Endothelial cell of umbilical vein (primary cell): ENCODE measurements at places on chromosomes 2 and 18. TPM values are rescaled to one million over a fixed set of nuclear protein-coding genes. Genes with fewer than 3 reads are reported as not detected.

DQX1 gene
- polyA plus RNA-seq, result 0.03 and 0.06 TPM in 2 replicates

- DNase-seq, result no peak
Measured at GRCh38 chr2:12903272-12903671, 186.5 kb downstream of the TRIB2 start.

DNA sequence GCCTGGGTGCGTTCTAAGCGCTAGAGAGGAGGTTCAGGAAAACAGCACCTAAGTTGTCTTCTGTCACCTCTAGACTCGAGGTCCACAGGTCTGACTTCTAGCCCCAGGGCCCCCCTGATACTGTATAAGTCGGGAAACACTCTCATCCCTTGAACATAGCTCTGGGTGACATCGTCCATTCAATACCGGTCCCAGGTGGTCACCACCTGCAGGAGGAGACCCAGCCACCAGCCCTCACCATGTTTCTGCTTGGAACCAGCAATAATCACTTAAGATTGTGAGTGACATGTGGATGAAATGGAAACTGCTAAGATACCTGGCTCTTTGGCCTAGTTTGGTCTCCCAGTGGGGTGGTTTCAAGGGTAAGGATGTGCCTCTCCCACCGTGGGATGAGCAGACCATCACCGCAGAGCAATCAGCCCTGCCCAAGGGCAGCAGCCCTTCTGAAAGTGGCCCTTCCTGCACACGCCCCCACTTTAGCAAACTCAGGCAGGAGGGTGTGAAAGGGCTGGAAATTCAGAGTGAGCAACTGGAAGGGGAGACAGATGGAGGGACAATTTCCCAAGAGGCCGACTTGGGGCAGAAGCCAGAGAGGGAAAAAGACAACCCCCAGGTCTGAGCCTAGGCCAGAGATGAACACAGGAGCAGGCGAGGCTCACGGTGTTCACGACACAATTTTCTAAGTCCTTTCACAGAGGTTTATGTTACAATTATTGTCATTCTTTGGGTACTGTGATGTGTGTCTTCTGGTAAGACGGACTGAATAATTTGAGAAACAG lies 95.2 kb downstream of the ZNF516 start:
- no peak for DNase-seq

DNA sequence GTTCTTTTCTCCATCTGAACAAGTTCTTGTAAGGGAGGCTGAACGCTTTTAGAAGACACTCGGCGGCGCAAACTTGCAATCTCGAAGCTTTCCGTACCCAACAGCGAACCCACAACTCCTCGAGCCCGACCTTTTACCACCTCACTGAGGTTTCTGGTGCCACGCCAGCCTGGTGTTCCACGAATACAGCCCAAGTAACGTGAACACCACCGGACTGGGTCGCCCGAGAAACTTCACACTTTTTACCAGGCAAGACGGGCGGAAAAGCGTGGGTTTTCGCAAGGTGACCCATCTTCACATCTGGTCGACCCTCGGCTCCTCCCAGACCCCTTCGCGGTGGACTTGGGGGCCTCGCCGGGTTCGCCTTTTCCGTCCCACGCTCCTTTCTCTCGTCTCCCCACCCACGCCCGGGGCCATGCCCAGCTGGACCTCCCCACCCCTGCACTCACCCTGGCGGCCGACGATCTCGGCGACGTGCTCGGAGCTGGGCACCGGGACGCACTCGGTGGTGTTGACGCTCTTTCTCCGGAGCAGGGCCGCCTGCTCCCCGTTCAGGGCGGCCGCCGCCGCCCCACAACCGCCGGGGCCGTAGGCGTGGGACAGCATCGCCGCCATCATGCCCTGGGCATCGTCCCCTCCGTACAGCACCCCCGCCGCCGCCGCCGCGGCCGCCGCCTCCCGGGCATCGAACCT lies 1.2 kb downstream of the MEX3C start:
- DNase-seq, result no peak

- no peak for DNase-seq
Measured at GRCh38 chr2:23520256-23520655, 135.3 kb downstream of the KLHL29 start.

KLF7 gene
- polyA plus RNA-seq, result 29.0 and 32.8 TPM in 2 replicates

- no peak for DNase-seq
Measured at GRCh38 chr18:12416098-12416729, 8.5 kb downstream of the PRELID3A start.

GRCh38 chr2:30612371-30612770 lies 165.3 kb downstream of the LCLAT1 start:
- DNase-seq, result no peak

GRCh38 chr2:46872902-46873603 lies 42.6 kb downstream of the MCFD2 start:
- DNase-seq, result no peak

GRCh38 chr2:33288011-33288410 lies 188.4 kb upstream of the RASGRP3 start:
- no peak for DNase-seq

- DNase-seq, result no peak
Measured at GRCh38 chr2:158989165-158989564, 20.7 kb downstream of the TANC1 start.

DNA sequence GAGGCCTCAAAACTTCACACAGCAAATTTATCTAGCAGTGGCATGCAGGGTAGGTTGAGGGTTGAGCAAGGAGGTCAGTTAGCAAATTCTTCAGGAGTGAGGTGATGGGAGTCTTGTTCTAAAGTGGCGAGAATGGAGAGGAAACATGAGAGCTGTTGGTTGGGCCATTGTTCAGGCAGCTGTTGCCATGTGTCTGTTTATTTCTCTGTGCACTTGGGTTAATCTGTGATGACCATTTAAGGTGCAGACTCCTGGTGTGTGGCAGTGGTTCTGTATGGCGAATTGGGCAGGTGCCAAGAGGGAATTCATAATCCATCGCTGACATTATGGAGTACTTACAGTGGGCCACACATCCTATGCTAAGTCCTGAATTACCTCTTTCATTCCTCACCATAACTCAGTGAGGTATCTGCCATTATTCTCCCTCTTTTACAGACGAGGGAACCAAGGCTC lies 30.4 kb downstream of the TMEM178A start:
- DNase-seq, result peak; percentile 60

DNA sequence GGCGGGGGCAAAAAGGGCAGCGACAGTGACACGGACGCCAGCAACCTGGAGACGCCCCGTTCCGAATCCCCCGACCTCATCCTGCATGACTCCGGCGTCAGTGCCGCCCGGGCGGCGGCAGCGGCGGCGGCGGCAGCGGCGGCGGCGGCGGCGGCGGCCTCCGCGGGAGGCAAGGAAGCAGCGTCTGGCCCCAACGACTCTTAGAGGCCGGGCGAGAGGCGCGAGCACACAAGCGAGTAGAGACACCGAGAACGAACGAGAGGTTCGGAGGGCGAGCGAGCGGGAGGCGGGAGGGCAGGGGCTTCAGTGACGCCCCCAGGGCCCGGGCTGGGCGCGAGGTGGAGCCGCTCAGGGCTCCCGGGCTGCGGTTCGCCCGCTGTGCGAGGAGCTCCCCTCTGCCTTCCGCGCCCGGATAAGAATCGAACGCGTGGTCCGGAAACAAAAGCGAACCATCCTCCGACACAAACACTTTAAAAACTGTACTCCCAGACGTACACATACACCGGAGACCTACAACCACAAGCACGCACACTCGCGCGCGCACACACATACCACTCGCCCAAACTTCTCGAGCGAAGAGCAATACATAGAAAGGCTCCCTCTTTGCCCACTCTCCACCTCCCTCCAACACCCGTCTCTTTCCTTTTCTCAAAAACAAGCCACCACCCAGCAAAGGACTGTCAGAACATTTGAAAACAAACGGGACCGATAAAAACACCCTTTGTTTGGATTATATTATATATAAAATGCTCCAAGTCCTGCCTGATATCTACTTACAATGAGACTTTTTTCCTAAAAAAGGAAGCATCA lies 2.8 kb downstream of the SP9 start:
- DNase-seq, result peak; percentile 46

GRCh38 chr18:26864658-26865057 lies 849 bp downstream of the AQP4 start:
- no peak for DNase-seq

GRCh38 chr2:17757321-17757720 lies 3.4 kb downstream of the GEN1 start:
- DNase-seq, result peak; percentile 83

DNA sequence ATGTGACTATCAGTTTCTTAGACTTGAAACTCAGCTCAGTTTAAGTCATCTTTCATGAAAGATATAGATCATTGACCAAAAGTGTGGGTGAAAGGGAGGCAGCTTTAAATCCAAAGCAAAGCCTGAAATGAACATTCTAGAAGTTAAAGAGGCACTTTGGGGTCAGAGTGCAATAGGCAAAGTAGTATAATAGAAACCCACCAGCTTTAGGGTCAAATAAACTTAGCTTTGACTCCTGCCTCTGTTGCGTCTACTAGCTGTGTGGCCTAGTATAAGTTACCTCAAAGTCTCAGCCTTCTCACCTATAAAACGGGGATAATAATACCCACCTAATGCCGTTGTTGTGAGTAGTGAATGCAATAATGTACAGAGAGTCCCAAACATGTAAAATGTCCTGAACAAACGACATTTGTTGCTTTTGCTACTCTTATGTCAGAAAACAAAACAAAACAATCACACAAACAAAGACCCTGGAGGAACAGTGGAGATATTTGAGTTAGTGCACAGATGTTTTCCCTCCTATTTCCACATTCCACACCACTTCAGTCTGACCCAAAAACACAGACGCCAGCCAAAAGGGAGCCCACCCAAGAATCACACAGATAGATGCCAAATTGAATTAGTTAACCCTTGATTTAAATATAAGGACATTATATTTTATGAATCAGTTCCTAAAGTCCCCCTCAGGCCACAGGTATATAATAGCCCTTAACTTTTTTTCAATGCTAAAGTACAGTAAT lies 657.0 kb downstream of the ARHGAP15 start:
- no peak for DNase-seq

ANKRD30BL gene
- not detected in 2 replicates for polyA plus RNA-seq

- DNase-seq, result no peak
Measured at GRCh38 chr2:109193807-109194619, 65.0 kb downstream of the SH3RF3 start.

DNA sequence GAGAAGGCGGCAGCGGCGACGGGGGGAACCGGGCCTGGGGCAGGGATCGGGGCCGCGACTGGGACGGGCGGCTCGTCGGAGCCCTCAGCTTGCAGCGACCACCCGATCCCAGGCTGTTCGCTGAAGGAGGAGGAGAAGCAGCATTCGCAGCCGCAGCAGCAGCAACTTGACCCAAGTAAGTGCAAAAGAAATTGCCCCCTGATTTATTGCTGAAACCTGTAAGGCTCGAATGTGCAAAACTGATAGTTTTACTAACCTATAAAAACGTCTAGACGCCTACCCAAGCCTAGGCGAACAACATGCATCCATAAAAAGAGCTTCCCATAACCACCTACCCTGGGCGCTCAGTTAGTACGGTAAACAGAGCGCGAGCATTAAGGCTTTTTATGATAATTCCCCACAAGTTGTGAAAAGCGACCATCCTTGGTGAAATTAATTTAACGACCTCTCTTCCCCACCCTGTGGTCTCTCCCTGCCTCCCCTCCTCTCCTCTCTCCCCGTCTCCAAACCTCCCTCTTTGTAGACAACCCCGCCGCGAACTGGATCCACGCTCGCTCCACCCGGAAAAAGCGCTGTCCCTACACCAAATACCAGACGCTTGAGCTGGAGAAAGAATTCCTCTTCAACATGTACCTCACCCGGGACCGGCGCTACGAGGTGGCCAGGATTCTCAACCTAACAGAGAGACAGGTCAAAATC lies 1.0 kb downstream of the HOXD9 start:
- peak; percentile 48 for DNase-seq

TTR gene
- polyA plus RNA-seq, result not detected in 2 replicates

AQP12B gene
- not detected in 2 replicates for polyA plus RNA-seq

DNA sequence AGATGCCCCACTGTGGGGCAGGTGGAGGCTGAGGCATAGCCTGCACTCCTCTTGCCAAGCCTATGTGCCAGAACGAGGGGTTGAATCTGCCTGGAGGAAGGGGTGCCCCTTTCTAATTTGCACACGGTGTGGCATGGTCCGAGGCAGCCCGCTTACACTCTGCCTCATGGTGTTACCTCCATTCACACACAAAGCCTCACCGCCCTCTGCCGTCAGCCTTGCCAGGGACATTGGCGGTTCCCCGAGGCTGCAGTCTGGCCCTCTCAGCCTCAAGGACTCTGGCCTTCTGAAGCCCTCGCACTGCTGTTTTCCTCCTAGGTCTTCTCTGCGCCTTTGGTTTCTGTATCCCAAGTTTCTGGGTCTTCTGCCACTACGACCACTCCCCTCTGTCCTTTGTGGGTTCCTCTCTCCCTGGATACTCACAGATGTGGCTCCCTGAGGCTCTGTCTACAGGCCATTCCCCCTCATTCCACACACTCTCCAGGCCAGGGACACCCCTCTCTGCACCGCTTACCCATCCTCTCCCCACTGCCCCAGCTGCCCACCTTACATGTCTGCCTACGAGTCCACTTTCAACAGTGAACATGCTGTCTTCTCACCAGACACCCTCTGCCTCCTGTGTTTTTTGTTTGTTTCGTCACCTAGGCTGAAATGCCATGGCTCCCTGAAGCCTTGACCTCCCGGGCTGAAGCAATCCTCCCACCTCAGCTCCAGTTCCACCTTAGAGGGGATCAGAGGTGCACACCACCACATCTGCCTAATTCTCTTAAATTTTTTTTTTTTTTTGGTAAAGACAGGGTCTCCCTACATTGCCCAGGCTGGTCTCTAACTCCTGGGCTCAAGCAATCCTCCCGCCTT lies 7.9 kb upstream of the ASPRV1 start:
- no peak for DNase-seq

GRCh38 chr2:77566131-77566530 lies 44.0 kb upstream of the LRRTM4 start:
- DNase-seq, result no peak

DNA sequence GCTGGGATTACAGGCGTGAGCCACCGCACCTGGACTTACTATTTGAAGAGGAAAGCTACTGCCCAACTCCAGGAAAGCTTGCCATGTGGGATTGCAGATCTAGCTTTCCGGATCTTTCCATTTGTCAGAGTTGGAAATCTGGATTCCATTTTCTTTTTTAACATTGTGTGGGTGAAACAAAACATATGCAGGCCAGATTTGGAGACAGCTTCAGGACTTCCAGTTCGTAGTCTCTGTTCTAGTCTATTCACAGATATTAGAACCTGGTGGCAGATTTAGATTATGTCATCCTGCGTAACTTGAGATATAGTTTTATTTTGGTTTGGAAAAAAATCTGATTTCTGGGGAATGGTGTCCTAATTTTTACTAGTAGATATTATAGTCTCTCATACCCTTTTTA lies 70.5 kb downstream of the ZNF236 start:
- no peak for DNase-seq

COLEC11 gene
- polyA plus RNA-seq, result 0.15 and 0.19 TPM in 2 replicates

SERPINB13 gene
- polyA plus RNA-seq, result not detected in 2 replicates

- DNase-seq, result no peak
Measured at GRCh38 chr2:202023198-202023903, 10.3 kb upstream of the FZD7 start.
